ENCODE measurements at places on chromosomes 7 and 10.

DNA sequence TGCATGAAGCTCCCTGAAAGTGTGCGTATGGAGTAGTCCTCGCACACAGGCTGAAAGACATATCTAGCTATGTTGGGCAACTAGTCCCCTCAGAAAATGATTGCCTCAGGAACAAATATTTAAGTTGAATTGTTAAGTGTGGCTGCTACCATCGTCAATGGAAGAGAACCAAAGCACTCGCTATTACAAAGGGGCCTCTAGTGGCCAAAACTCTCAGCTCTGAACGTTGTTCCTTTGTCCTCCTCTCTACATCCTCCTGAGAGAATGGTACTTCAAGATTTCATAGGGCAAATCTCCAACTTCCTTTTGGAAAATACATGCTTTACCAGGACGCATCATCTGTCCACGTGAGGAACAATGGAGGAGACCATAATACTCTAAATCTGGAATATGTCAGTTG lies 209.9 kb downstream of the NRG3 start:
- no peak for DNase-seq

GRCh38 chr10:87723500-87723899 lies 63.8 kb downstream of the PAPSS2 start:
- DNase-seq, result peak; percentile 1

DNA sequence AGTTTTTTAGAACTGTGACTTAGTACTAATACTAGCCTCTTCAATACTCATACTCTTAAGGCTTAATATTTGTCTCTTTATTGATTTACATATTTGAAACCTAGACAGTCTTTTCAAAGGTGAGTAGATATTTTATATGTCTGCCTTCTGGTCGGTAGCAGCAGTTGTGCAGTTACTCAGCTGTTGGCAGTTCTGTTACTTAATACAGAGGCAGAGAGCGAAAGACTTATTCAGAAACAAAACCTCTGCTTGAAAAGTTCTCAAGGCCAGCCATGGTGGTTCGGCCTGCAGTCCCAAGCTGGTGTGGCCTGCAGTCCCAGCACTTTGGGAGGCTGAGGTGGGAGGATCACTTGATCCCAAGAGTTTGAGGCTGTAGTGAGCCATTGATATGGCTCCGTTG lies 84.2 kb downstream of the AUTS2 start:
- no peak for DNase-seq

DNA sequence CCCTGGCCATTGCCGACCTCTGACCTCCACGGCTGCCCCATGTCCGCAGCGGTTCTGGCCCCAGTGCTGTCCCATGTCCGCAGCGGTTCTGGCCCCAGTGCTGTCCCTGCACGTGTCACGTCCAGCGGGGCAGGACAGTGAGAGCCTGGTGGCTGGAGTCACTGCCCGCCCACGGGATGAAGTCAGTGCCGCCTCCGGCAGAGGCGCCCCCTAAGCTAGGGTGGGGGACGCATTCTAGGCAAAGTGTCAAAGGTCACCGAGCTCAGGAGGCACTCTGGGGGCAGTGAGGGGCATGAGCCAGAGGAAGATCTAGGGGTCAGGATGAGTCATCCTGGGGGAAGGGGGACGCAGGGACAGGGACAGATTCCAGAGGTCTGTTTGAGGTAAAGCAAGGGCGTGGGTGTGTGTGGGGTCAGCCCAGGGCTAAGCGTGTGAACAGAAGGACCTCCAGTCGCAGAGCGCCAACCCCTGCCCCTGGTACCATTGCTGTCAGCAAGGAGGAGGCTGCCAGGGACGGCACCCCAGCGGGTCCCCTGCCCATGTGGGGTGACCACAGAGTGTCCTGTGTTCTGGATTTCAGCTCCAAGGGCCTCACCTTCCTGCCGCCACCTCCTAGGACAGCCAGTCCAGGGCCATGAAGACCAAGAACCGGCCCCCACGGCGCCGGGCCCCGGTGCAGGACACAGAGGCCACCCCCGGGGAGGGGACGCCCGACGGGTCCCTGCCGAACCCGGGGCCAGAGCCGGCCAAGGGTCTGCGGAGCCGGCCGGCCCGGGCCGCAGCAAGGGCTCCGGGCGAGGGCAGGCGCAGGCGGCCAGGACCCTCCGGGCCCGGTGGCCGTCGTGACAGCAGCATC lies 665 bp downstream of the BHLHA15 start:
- DNase-seq, result no peak

DNA sequence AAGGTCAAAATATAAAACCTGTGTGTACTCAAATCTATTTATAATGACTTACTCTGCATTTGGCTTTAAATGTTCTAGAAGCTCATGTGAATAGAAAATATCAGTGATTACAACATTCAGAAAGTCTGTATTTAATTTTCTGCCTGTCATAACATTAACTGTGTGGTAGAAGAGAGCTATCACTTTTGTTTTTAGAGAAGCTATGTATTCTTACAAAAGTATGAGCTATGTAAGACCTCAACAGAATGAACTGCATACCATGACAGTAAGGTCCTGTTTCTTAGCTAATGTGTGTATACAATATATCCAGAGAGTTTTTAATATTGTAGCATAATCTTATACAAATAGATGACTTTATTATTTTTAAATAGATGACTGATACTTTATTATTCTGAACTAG lies 61.5 kb downstream of the PTN start:
- no peak for DNase-seq

DNA sequence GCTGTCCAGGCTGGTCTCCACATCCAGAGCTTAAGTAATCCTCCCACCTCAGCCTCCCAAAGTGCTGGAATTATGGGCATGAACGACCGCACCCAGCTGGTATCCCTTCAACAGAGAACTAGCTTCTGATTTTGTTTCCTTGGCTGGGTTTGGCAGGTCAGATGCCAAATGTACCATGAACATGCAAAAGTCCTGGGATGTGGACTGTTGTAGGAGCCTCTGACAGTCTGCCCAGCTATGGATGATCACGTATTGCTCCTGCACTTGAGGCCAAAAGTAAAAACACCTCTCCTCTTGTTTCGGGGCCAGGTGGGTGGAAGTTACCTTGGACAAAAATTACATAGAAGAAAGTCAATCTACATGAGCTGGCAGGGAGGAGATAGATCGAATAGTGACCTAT lies 699.5 kb downstream of the TYW1 start:
- DNase-seq, result no peak

DNA sequence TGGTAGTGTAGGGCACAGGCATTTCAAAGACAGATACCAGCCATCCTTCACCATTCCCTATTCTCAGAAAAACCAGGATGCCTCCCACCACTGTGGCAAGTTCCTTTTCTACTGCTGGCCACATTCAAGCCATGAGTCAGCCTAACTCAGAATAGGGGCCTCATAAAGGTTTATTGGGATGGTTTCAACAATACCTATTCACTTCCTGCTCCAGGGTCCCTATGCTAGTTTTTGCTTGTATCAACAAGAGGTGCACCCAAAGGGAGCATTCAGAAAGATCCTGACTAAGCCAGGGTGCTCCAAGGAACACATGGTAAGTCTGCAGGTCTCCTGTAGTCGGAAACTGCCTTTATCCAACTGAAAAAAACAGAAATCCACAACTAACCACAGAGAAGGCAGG lies 76.9 kb upstream of the EGR2 start:
- DNase-seq, result no peak

GRCh38 chr7:1136841-1137516 lies 23.0 kb downstream of the ZFAND2A start:
- DNase-seq, result peak; percentile 18

DNA sequence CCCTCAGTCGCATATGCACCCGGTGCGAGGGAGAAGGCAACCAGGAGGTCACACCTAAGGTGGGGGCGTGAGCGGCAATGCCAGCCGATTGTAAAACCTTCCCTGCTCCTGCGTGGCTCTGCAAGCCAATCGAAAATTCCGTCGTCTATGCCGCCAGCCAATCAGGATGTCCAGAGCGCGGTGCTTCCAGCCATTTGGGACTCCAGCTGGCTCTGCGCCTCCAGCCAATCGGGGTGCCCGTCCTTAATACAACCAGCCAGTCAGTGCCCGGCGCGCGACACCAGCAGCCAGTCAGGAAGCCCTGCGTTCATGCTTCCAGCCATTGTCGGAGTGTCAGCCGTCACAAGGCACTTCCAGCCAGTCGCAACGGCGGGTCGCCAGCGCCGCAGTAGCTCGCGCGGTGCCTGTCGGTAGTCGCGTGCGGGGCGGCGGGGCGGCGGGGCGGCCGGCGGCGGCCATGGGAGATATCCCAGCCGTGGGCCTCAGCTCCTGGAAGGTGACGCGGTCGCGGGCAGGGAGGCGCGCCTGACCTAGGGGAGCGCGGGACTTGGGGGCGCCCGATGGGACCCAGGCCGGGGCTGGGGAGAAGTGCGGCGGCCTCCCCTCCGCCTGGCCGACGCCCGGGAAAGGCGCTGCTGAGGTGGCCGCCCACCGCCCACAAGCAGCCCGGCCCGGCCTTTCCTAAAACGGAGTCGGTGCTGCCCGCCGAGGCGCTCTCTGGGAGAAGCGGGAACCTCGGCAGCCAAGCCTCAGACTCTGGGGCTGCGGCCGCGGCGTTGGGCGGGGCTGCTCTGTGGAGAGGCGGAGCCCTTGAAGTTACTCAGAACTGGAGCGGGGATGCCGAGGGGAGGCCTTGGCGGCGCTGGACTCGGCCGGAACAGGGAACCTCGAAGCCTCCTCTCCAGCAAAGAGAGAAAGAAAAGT lies at the start of gene AKR1E2:
Gene AKR1E2, plus strand, starts transcription at position 340 of the 924 bp plus-strand sequence. Its CDS starts 118 bp downstream, at position 458.
- DNase-seq, result no peak

DNA sequence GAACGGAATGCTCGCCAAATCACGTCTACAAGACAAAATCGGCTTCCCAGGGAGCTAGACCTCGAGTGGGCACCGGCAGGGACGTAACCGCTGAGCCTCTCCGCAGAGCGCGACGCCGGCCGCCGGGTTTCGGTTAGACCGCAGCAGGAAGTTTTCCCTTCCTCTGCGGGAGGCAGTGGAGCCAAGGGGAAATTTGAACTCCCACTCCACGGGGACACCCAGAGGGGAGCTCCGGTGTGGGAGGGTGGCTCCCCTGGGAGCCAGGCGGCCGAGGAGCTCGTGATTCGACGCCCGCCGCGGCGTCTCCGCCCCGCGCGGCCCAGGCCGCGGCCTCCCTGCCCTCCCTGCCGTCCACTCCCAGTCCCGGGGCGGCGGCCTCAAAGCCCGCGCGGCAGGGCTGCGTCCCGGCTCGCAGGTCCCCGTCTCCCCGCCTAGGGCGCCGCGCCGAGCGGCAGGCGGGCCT lies 426 bp downstream of the SYPL1 start:
- DNase-seq, result peak; percentile 80

- no peak for DNase-seq
Observed at GRCh38 chr7:131574741-131575140, 18.3 kb upstream of the PODXL start.

GRCh38 chr10:95605163-95605562 lies 44.0 kb upstream of the SORBS1 start:
- DNase-seq, result no peak

DNA sequence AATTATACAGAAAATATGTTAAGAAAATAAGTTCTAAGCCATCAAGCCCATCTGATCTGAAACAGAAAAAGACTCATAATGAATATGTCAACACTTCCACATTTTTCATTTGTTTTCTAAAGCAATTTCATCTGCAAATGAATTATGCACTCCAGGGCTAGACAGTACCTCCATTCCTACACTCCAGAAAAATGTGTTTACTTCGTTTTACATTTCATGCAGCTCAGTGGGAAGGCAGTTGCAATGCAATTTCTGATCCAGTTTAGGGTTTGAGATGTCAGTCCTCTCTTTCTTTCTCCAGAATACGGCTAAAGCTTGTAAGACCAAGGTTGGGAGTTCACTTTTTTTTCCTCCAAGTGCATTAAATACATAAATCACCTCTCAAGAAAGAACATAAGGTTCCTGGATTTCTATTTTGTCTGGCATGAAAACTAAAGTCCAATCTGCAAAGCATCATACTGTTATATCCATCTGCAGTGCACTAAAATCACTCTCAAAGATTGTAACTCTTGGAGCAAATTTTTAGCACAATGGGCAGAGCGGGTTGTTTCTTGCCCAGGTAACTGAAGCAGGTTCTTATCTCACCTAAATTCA lies 348.8 kb upstream of the C7orf33 start:
- DNase-seq, result no peak

DNA sequence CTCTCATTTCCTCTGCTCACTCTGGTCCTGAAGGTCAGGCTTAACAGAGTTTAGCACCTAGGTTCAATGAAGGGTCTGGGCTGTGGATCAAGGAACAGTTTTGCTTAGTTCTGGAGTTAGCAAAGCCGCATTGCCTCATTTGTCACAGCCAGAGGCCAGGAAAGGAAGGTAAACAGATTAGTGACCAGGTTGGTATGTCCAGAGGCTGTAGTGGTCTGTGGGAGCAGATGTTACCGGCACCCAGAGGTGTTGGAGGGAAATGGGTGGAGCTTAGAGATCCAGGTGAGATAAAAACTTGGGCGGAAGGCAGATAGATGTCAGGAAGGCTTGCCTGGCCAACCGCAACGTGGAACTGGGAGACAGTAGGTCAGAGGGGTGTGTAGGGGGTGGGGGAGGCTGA lies 36.6 kb upstream of the ZMIZ2 start:
- peak; percentile 28 for DNase-seq

GRCh38 chr10:24303522-24304310 lies 94.8 kb downstream of the KIAA1217 start:
- no peak for DNase-seq

GRCh38 chr10:102802920-102803534 lies 34.2 kb downstream of the CYP17A1 start:
- no peak for DNase-seq
